ENCODE measurements at places on chromosomes 4 and X. TPM values are rescaled to one million over a fixed set of nuclear protein-coding genes. Genes with fewer than 3 reads are reported as not detected.
A peak's percentile ranks its signal among the peaks of the same experiment; 100 is the strongest.

Gene INPP4B
- 54.2 TPM for total RNA-seq

Gene BMP2K
- 28.4 TPM for total RNA-seq

Gene GC
- total RNA-seq, result not detected

GRCh38 chr4:38560768-38561558 lies 103.0 kb upstream of the KLF3 start:
- DNase-seq, result no peak

Gene PGAM4
- not detected for total RNA-seq

DNA sequence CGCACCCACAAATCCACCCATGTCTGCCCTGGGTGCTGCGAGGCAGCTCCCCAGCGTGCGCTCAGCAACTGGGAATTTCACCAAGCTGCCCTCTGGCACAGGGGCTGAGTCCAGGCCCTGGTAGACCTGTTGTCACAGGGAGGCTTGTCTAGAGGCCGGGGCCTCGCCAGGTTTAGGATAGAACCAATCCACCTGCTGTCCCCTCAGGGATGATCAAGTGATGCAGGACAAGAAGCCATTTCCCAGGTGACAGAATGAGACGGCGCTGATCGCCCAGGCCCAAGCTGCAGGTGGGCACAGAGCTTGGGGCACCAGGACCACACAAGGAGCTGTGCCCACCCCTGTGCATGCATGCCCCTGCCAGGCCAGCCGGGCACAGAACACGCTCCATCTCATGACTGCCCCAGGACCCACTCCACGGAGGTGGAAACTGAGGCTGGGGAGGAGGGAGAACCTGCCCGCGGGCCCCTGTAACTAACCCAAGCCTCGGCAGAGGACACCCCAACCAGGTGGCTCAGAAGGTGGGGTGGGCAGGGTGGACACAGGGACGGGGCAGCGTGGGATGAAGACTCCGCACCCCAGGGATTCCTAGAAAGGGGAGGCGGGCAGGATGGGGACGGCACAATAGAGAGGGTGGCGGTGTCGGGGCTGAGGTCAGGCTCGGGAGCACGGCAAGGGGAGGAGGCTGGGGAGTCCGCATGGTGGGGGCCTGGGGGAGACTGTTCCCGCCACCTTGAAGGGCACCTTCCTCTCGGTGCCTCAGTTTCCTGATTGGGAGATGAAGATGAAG lies 78.0 kb downstream of the ZFYVE28 start:
- no peak for DNase-seq

DNA sequence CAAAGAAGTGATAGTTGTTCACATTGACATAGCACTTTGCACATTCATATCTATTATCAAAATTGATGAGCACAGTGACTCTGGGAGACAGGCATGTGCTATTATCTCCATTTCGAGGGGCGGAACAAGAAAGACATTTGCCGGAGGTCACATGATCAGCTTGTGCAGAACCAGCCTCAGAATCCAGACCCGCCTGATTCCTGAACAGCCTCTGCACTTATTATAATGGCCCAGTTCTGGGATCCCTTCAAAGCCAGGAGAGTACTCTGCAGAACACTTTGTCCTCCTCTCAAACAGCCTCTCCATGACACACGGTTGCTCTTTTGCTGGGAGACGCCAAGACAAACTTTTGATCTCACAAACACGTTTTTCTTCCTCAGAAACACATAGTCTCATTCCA lies 48.4 kb downstream of the RWDD4 start:
- peak; percentile 33 for DNase-seq

DNA sequence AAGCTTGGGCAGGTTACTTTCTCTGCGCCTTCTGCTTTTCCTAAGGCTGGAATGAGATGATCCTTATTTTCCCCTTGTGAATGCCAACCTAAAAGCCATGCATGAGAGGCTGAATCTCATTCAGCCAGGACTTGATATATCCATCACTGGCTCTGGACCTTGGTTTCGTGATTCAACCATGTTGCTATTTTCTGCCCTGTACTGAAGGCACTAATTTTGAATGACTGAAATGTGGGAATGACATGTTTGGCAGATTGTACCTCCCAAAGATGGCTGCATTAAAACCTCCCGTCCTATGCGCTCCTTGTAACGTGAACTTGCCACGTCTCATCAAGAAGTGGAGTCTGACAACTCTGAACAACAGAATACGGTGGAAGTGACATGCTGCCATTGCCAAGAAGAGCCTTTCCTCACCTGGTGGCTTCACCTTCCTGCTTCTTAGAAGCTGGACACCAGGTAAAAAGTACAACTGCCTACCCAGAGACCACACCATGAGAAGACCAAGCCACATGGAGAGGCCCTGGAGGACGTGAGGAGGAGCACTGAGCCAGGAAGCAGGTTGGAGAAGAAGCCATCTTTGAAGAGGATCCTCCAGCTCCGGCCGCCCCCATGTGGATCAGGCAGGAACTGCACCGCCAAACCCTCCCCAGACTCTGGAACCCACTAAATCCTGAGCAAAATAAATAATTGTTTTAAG lies 174.5 kb downstream of the NSUN7 start:
- peak; percentile 59 for DNase-seq

DNA sequence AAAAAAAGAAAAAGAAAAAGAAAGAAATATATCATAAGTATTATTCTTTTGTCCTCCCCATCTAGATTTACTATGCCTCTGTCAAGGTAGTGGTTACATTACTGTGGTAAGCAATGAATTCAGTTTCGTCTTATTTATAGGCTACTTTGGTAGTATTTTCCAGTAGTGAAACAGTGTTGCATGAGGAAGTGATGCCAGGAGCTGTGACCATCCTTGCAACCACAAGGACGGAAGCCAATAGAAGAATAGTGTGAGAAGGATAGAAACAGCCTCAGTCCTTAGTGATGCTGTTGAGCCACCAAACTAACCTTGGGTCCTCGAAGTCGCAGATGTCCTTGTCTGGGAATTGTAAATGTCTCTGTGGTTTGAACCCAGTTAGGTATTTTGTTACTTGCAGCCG lies 328.5 kb downstream of the PPP3CA start:
- no peak for DNase-seq

- DNase-seq, result peak; percentile 12
These were observed 377.0 kb downstream of the PDGFC start for GRCh38 chr4:156594624-156595023.

Gene GAB1
- total RNA-seq, result 49.3 TPM

DNA sequence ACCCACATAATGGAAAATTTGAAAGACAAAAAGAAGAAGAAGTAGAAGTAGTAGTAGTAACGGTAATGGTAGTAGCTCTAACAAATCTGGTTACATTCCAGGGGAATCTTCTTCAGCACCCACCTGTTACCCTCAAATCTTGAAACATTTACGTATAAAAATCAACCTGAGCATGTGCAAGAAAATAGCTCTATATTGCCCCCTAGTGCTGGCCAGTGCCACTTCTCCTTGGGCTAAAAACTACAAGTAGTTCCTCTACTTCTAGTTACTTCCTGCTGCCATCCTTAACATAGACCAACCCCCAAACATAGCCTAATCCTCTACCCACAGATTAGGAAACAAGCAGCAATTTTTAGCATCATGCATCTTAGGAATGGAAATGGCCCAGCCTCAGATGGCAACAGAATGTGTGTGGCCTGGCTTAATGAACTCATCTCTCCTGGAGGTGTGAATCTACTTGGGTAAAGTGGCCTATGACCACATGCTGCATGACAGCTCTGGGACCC lies 3.1 kb downstream of the PDGFC start:
- DNase-seq, result peak; percentile 89

Gene ELMOD2
- 38.3 TPM for total RNA-seq

Gene GPR143
- total RNA-seq, result not detected

GRCh38 chrX:149272690-149273463 lies 232.2 kb downstream of the IDS start:
- no peak for DNase-seq

GRCh38 chr4:43567644-43568043 lies 675.1 kb downstream of the GRXCR1 start:
- no peak for DNase-seq

DNA sequence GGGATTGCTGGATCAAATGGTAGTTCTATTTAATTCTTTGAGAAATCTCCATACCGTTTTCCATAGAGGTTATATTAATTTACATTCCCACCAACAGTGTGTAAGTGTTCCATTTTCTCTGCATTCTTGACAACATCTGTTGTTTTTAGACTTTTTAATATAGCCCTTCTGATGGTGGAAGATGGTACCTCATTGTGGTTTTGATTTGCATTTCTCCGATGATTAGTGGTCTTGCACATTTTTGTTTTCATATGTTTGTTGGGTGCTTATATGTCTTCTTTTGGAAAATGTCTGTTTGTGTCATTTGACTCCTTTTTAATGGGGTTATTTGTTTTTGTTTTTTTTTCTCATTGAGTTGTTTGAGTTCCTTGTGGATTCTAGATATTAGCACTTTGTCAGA lies 75.3 kb upstream of the PUDP start:
- no peak for DNase-seq

DNA sequence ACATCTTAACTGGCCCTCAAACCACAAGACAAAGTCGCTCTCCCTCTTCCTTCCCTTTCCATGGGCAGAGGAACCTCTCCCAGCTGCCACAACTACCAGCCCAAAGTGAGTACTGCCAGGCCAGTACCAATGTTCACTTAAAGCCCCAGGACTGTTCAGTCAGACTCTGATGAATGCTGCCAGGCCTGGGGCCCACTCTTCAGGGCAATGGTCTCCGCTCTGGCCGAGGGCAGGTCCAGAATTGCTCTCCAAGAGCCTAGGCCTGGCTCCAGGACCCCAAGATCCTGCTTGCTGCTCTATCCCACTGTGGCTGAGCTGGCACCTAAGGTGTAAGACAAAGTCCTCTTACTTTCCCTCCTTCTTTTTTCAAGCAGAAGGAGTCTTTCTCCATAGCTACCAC lies 790.9 kb downstream of the KLHL13 start:
- DNase-seq, result no peak

GRCh38 chrX:75957107-75957610 lies 172.1 kb upstream of the MAGEE2 start:
- DNase-seq, result no peak

Gene XAGE1B
- not detected for total RNA-seq

Gene LONRF3
- not detected for total RNA-seq

Gene GUCY1B1
- 7.0 TPM for total RNA-seq

Gene AKAP4
- under 0.01 TPM for total RNA-seq

DNA sequence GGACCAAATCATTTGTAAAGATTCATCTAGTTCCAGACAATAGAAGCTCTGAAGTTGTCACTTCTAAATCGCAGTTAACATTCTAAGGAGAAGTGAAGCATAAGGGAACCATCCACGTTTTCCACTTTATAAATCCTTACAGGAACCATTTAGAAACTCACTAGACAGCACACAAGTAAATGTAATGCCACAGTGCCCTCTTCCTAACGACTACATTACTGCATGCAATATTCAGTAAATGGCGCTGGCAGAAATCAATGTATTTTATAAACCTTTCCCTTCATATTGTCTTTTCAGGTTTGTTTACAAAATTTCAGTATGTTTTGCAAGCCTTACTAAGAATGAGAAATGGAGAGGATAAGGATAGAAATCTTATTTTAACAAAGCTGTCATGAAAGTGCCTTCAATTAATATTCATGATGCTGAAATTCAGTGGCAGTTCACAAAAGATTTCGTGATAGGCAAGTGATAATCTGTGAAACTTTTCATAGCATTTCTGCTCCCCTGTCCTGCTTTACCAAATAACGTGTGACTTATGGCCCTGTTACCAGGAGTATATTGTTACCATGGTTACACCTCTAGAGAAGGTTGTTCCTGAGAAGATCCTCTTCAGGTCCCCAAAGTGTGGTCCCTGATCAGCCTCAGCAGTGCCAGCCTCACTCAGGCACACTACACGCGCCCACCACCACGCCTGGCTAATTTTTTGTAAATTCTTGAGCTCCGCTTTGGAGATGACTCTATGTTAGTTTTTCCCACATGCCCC lies 54.2 kb downstream of the TMA16 start:
- DNase-seq, result peak; percentile 75

DNA sequence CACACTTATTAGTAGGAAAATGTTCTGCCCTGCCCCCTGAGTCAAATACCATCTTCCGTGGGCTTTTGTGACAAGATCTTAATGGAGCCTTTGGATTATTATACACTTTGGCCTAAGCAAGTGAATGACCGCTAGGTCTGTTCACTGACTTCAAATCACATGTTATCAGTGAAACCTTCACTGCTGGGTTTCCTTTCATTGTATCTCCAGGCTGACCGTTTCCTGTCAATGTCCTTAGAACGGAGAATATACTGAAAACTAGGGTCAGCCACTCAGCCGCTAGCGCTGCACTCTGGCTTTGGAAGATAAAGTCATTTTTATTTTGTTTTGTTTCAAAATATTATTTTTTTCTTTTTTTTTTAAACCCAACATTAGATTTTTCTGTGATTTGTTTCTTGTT lies 107.0 kb upstream of the TLL1 start:
- DNase-seq, result no peak

- no peak for DNase-seq
These were observed 1.3 kb downstream of the FAM53A start for GRCh38 chr4:1682860-1683259.

Gene TRAPPC11
- 51.5 TPM for total RNA-seq

DNA sequence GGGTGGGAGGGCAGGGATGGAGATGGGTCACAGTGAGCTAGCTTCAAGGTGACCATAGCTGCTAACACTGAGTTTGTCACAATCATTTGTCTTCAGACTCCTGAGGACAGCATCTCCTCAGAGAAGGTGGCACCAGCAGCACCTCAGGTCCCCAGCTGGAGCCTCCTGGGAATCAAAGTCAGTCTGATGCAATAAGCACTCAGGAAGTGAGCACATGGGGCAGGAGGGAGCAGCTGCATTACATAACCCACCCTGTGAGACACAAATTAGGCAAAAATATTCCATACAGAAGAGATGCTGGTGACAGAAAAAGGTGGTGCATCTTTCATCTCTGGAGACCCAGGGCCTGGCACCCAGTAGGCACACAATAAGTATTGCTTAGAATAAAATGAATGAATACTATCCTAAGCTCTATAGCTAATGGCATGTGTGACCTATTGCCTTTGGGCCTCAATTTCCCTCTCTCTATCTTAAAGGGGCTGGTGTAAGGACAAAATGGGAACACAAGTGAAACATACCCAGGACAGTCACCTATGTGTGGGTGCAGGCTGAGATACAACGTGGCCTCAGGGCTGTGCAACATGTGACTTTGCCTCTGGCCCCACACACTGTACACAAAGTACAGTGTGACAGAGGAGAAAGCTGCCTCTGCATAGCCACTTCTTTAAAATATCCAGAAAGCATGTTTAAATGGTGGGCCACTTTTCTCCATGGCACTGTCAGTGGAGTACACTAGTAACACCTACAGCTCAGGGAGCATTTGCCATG lies 37.1 kb downstream of the SLC39A8 start:
- DNase-seq, result peak; percentile 10

- peak; percentile 91 for DNase-seq
These were observed 162.8 kb downstream of the FBXO8 start for GRCh38 chr4:174120446-174121295.

- no peak for DNase-seq
These were observed 557 bp upstream of the USP38 start for GRCh38 chr4:143184217-143184502.

DNA sequence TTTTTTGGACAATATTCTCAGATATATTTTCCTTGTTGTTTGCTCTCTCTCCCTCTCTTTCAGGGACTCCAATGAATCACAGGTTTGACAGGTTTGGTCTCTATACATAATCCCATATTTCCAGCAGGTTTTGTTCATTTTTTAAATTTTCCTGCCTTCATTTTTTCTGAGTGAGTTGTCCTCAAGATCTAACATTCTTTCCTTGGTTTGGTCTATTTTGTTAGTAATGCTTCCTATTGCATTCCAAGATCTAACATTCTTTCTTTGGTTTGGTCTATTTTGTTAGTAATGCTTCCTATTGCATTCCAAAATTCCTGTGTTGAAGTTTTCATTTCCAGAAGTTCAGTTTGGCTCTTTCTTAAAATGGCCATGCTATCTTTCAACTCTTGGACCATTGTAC lies 45.3 kb upstream of the ZMAT1 start:
- DNase-seq, result no peak

GRCh38 chr4:73037057-73037456 lies 32.5 kb downstream of the COX18 start:
- no peak for DNase-seq
